NCI-H2171 treated with DMSO at 0.1 percent for 48 hours (cell line): ENCODE measurements at places on chromosomes 3 and 15.

DNA sequence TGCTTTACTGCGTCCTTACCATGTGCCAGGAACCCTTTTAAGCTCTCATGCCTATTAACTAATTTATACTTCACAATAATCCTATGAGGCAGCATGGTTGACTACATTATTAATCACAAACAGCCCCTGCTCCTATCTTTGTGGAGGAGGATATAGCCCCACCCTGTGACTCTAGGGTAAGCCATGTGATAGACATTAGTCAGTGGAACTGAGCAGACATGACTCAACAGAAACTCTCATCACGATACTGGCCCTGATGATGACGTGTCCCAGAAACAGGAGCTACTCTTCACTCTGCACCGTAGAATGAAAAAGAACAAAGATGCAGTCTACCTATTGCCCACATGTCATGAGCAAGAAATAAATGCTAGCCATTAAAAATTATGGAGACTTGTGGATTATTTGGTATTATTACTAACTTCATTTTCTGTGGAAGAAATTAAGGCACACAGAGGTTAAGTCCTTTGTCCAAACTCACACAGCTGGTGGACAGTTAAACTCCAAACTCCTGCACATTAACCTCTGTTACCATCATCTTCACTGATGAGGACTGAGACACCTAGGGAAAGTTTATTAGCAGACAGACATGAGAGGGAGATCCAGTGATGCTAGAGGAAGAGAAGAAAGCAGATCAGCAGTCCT, 51.2 kb downstream of the CFAP20DC start:
- DNase-seq: no peak

GRCh38 chr15:52481915-52482314, 46.8 kb downstream of the MYO5A start:
- no peak for DNase-seq

DNA sequence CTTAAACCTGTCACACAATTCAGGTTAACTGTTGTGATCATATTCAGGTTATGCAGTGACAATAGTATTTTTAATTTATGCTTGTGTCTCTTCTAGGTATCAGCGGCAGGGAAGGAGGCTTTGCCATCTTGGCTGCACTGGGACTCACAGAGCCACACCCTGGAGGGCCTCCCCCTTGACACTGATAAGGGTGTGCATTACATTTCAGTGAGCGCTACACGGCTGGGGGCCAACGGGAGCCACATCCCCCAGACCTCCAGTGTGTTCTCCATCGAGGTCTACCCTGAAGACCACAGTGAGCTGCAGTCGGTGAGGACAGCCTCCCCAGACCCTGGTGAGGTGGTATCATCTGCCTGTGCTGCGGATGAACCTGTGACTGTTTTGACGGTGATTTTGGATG, 23.6 kb upstream of the BSN start:
- no peak for DNase-seq

DNA sequence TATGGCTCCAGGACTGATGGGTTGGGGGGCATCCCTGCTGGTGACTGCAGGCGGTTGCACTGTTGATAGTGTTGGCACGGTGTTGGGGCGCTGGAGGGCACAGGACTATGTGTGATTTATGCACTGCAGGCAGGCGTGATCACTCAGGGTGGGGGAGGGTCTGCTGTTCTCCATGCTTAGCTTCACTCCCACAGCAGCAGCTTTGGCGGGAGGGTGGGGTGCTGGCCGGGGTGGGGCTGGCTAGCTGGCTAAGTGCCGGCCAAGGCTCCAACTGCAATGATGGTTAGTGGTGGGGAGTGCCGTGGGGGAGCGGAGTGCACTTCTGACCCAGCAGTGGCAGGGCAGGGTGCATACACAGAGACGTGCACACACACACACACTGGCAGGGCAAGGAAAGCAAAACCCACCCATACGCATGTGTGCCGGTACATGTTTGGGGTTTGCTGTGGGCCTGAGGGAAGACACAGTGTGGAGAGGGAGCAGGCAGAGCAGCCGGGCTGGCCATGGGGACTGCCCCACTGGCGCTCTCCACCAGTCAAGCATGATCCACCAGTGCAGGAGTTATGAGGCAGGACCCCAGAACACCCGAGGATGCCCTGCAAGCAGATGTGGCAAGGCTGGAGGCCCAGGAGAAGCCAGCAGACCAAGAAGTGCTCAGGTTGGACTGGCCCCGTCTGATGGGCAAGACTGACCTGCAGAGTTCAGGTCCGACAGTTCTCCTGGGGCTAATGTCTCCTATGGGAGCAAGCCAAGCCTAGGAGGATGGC, 16.5 kb upstream of the FGF7 start:
- DNase-seq: no peak

DNA sequence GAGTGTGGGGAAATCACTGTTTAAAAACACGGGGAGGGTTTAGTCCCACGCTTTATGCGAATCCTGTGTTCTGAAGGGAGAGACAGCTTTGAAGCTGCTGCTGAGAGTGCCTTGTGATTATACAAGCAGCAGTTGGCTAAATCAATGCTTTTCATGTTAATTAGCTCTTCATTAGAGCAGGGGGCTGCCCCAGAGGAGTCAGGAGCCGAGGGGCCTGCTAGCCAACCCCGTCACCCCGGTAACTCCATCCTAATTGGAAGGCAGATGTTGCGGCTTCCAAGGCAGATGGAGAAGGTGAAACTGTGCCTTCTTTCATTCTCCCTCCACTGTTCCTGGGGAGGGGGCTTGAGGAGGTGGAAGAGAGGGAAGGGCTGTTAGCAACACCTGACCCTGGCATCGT, 92.4 kb upstream of the ANKRD34C start:
- peak; percentile 98 for DNase-seq

GRCh38 chr3:129611812-129612533, 5.5 kb upstream of the PLXND1 start:
- no peak for DNase-seq

DNA sequence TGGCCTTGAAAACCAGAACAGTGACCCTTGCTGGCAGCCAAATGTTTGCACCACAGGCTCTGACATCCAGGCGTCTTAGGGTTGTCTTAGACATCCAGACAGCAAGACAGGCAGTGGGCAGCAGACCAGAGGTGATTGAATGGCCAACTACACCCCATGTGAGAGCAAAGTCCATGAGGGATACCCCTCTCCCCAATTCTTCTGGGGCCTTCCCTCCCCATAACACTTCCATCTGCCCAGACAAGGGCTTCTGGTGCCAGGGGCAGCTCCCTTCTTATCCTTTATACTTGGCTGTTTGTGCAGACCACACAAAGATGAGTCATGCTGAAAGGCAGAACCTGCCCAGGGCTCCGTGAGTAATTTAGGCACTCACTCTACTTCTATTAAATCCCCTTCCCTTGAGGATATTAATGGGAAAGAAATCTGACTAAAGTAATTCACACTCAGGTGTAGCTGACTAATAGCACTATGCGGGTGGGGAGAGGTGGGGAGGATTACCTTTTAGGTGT, 257.9 kb downstream of the UACA start:
- DNase-seq: peak; percentile 69

GRCh38 chr3:4584456-4585249, 91.5 kb downstream of the ITPR1 start:
- DNase-seq: no peak
